ENCODE measurements at places on chromosomes 13 and 19. TPM values are rescaled to one million over a fixed set of nuclear protein-coding genes. Genes with fewer than 3 reads are reported as not detected.

DNA sequence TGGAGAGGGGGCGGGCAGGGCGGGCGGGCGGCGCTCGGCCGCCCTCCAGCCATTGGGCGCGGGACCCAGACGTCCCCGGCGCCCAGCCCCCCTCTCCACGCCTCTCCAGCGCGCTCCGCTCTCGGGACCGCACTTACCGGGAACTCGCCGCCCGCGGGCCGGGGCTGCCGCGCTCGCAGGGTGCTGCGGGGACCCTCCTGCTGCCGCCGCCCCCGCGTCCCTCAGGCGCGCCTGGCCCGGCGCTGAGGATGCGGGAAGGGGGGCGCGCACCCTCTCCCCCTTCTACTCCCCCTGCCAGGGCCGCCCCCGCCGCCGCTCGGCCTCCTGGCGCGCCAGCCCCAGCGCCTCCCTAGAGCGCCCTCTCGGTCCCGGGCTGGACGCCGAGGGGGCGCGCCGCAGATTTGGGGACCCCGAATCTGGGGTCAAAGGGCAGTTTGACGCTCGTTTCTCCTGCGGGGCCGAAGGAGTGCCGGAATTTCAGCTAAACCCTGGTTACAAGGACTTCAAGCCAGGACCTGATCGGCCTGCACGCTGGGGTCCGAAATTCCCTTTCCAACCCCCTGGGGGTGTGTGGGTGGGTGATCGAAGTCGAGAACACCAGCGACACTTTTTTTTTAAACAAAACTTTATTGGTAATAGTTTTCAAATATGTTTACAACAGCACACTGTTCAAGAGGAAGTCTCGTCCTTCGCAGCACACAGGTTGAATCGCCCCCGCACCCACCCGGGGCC lies 696 bp upstream of the SAMD1 start:
- H3K27ac ChIP-seq = peak overlapping the region; percentile 97
- H3K4me1 ChIP-seq = peaks cover 19% of the 10 kb centered on the region
- H3K4me3 ChIP-seq = peak overlapping the region; percentile 89
- H3K27me3 ChIP-seq = no peaks in the 10 kb centered on the region

DNA sequence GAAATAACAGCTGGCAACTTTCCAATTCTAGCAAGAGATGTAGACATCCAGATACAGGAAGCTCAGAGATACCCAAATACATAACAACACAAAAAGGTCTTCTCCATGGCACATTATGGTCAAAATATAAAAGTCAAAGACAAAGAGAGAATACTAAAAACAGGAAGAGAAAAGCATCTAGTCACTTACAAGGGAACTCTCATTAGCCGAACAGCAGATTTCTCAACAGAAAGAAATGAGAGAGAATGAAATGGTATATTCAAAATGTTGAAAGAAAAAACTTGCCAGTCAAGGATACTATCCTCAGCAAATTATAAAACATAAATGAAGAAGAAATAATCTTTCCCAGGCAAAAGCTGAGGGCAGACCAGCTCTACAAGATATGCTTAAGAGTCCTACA lies 12.4 kb downstream of the ZNF780A start:
- DNase-seq = no peak
- peaks cover 91% of the 10 kb centered on the region for H3K36me3 ChIP-seq
- H3K27ac ChIP-seq = no peak overlapping the region
- H3K4me1 ChIP-seq = no peaks in the 10 kb centered on the region

Gene ZNF208
- total RNA-seq = 45.4 TPM

Gene CGB5
- total RNA-seq = not detected

- no peak overlapping the region for H3K4me3 ChIP-seq
- no peak for DNase-seq
- no peaks in the 10 kb centered on the region for H3K27me3 ChIP-seq
- no peaks in the 10 kb centered on the region for H3K36me3 ChIP-seq
Measured at GRCh38 chr13:34276764-34277163, 458.8 kb downstream of the RFC3 start.

DNA sequence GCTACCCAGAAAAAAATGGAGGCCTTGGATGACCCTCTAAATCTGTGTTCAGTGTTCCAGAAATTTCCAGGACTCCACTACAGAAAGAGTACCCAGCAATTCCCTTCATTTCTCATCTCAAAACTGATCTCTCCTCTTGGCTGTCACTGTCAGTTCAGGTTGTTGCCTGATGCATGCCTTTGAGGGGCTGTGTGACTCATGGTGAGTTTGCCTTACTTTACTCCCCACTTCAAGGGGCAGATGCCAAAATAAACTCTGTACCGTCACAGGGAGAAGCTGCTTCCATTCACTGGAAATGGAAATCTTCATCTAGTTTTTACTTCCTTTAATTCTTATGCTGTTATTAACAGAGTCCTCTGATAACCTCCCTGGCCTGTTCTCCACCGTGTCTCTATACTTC lies 1075.0 kb downstream of the DIAPH3 start:
- no peaks in the 10 kb centered on the region for H3K4me1 ChIP-seq
- H3K27me3 ChIP-seq = no peaks in the 10 kb centered on the region
- no peak for DNase-seq
- no peak overlapping the region for H3K27ac ChIP-seq

Gene KLK13
- not detected for total RNA-seq

- no peaks in the 10 kb centered on the region for H3K36me3 ChIP-seq
- H3K4me1 ChIP-seq = peaks cover 99% of the 10 kb centered on the region
- H3K27me3 ChIP-seq = no peaks in the 10 kb centered on the region
- DNase-seq = no peak
- no peak overlapping the region for H3K4me3 ChIP-seq
Measured at GRCh38 chr19:2087621-2088100, 8.5 kb downstream of the MOB3A start.

Gene FUT3
- total RNA-seq = not detected

DNA sequence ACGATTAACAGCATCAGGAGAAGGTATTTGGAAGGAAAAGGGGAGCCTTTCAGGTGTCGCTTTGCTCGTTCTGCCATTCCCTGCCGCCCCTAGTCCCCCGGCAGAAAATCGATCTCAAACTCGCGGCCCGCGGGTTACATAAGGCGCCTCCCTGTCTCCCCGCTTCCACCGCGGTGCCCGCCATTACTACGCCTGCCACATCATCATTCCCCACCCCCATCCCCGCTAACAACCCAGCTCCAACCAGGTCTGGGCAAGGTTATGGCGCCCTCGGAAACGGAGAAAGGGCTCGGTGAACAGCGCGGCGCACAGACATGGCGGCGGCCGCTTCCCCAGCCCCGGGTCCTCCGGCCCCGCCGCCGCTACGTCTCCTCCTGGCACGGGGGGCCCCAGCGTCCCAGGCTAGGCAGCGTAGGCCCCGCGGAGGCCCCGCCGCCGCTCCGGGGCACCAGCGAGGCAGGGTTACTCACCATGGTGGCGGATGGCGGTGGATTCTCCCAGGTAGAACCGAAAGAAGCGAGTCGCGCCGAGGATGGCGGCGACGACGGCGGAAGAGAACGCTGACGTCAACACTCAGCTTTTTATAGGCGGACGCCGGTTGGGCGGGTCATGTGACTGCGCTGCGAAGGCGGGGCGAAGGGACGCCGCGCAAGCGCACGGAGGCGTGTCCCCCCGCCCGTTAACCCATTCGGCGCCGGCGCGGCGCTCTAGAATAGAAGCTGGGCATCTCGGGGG lies at the start of gene EEF2:
EEF2 (minus strand) TSS at position 556 of the 735 bp plus-strand sequence; CDS start at position 473, 83 bp downstream.
- no peaks in the 10 kb centered on the region for H3K27me3 ChIP-seq
- peak; percentile 93 for DNase-seq
- H3K27ac ChIP-seq = peak within 1 kb of the TSS; percentile 92
- peaks cover 51% of the 10 kb centered on the region for H3K4me1 ChIP-seq

DNA sequence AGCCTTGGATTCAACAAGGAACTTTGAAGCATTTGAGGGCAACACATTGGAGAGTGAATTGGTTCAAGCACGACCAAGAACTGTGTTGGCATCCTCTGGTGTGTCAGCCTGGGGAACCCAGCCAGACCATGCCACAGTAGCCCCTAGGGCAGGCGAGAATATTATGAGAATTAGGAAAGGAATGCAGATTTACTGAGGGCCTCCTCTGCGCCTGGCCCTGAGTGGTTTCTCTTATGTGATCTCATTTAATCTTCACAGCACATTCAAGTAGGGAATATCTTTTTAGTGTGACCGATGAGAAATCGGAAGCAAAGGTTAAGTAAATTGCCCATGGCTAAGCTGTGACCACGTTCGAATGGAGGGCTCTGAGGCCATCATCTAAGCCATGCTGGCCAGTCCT lies 15.3 kb upstream of the ERICH6B start:
- H3K27ac ChIP-seq = no peak overlapping the region
- no peak for DNase-seq
- no peaks in the 10 kb centered on the region for H3K4me1 ChIP-seq
- H3K4me3 ChIP-seq = no peak overlapping the region
- H3K36me3 ChIP-seq = no peaks in the 10 kb centered on the region

- H3K4me3 ChIP-seq = no peak overlapping the region
- no peak overlapping the region for H3K27ac ChIP-seq
- no peak for DNase-seq
- H3K36me3 ChIP-seq = no peaks in the 10 kb centered on the region
- peaks cover 13% of the 10 kb centered on the region for H3K27me3 ChIP-seq
Measured at GRCh38 chr13:110816500-110816899, 98.4 kb downstream of the ANKRD10 start.

- no peaks in the 10 kb centered on the region for H3K36me3 ChIP-seq
- no peaks in the 10 kb centered on the region for H3K27me3 ChIP-seq
- peaks cover 7% of the 10 kb centered on the region for H3K4me1 ChIP-seq
Measured at GRCh38 chr19:45990113-45990728, 5.0 kb upstream of the CCDC61 start.

Gene CEACAM21
- 0.93 TPM for total RNA-seq

DNA sequence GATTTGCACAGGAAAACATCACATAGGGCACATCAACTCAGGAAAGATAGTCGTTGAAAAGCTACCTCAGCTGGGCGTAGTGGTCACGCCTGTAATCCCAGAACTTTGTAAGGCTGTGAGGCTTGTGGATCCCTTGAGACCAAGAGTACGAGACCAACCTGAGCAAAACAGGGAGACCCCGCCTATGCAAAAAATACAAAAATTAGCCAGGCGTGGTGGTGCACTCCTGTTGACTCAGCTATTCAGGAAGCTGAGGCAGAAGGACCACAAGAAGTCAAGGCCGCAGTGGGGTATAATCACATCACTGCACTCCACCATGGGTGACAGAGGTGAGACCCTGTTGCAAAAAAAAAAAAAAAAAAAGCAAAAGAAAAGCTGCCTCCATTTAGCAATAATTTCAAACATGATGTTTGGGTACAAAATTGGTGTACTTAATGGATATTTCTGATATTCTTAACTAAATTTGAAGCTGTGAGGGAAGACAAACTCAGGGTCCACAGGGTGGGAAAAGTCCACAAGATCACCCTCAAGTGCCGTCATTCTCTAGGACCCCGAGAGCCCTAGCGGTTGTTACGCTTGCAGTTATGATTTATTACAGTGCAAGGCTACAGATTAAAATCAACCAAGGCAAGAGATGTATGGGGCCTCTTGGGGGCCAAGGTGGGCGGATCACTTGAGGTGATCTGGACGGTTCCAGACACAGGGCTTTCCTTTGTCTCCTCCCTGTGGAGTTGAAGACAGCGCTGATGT lies 42.5 kb upstream of the LDLR start:
- no peak overlapping the region for H3K4me3 ChIP-seq
- H3K4me1 ChIP-seq = no peaks in the 10 kb centered on the region
- peaks cover 47% of the 10 kb centered on the region for H3K36me3 ChIP-seq
- H3K27ac ChIP-seq = no peak overlapping the region
- no peaks in the 10 kb centered on the region for H3K27me3 ChIP-seq
- DNase-seq = no peak

DNA sequence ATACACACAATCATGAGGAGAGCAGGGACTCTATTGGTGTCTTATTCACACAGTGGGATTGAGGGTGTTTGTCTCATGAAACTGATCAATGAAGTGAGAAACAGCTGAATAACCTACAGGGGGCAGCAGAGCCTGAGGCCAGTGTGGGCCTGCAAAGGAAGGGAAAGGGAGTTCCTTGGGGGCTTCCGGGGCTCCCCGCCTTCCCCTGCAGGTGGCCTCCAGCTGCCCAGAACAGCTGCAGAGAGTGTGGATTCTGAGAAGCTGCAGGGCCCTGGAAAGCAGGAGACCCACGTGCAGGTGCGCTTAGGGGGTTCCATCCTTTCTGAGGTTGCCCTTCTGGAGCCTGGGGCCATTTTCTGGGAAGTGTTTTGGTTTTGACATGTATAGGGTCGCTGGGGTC lies 20.1 kb downstream of the ZNF763 start:
- no peaks in the 10 kb centered on the region for H3K27me3 ChIP-seq
- no peaks in the 10 kb centered on the region for H3K36me3 ChIP-seq
- H3K4me3 ChIP-seq = no peak overlapping the region
- H3K4me1 ChIP-seq = no peaks in the 10 kb centered on the region
- no peak for DNase-seq

DNA sequence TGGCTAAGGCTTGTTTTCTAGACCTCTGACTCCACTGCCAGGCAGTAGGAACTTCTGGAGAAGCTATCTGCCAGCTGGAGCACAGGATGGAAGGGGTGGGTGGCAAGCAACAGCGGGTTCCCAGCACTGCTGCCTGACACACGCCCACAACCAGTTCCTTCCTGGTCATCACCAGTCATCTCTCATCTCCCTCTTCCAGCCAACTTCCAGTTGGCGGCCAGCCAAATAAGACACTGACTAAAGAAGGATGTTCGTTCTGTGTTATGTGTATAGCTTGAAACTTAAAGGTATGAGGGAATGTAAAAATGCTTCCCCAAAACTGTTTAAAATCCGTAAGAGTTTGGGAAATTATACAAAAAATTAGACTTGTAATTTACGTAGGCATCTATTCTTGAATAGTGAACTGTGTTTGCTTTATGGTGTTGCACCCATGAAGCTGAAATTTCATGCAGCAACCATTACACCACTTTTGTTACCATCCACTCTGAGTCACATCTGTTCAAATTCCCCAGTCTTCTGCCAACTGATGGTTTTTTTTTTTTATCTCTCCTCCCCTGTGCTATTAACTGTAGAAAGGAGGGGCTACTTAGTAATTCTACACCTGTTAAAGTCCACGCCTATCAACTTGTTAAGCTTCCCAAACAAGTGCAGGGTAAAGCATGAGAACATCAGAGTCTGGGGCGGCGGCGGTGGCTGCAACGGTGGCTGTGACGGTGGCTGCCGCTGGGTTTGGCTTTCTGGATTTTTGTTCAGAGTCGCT lies 86.2 kb upstream of the FRY start:
- no peaks in the 10 kb centered on the region for H3K36me3 ChIP-seq
- no peaks in the 10 kb centered on the region for H3K27me3 ChIP-seq
- peak overlapping the region; percentile 28 for H3K27ac ChIP-seq
